GM12864 (cell line): ENCODE measurements at places on chromosomes 3 and 15.

DNA sequence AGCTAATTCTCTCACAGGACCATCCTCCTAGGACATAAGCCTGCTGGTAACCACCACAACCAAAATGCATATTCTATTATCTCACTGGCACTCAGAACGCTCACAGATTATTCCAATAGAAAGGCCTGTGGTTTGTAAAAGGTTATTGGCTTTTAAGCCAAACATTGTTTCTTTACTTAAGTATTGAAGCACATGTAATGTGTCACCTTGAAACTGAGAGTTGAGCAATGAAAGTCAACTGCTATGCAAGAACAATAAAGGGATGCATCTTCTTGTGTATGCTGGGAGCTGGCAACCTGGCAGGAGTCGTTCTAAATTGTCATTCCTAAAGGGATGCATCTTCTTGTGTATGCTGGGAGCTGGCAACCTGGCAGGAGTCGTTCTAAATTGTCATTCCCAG, 298.6 kb upstream of the DNAJC19 start:
- no peak for DNase-seq

DNA sequence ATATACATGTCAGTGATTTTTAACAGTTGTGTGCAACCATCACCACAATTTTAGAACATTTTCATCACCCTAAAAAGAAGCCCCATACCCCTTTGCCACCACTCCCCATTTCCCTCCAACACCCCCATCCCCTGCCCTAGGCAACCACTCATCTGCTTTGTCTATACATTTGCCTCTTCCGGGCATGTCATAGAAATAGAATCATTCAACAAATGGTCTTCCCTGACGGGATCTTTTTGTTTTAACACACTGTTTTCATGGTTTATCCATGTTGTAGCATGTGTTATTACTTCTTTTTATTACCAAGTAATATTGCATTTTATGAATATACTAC, 4.0 kb downstream of the VILL start:
- DNase-seq: no peak

- DNase-seq: no peak
These were observed 626 bp upstream of the GPR176 start for GRCh38 chr15:39920510-39921273.

DNA sequence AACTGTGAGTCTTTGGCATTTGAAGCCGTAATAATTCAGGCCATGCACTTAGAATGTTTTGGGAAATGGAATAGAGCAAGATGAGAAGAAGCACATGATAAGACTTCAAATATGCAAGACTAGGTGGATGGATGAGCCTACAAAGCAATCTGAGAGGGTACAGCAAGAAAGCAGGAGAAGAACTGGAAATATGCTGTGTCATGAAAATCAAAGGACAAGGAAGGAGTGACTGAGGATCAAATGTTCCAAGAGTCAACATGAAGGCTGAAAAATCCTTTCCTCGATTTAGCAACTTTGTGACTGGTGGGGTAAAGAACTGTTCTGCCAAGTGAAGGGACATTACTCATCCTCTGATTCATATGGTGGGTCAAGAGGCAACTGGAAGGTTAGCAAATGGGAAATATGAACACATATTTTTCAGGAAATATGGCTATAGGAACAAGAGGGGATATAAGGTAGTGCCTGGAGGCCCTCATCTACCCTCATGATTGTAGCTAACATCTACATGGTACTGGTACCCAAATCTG, 803.7 kb upstream of the ARRDC4 start:
- no peak for DNase-seq

GRCh38 chr3:167198949-167199600, 181.0 kb downstream of the ZBBX start:
- no peak for DNase-seq

GRCh38 chr3:115943579-115943978, 320.3 kb downstream of the GAP43 start:
- no peak for DNase-seq

GRCh38 chr3:195107593-195107992, 163.4 kb downstream of the XXYLT1 start:
- DNase-seq: no peak

GRCh38 chr3:156551261-156551660, 3.7 kb downstream of the SSR3 start:
- DNase-seq: no peak

DNA sequence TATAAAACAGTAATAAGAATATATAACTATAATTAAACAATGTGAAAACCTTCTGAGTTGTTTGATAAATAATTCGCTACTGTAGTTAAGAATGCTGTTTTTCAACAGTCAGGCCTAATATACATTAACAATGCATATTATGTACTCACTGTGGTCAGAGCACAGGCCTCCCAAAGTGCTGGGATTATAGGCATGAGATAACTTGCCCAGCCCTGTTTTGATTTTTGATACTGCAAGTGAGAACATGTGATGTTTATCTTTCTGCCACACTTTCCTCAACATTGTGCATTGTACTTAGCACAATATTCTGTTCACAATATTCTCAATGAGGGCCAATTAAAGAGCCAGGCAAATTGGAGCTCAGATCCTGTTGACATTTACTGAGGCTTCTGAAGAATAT, 274.5 kb upstream of the RARB start:
- DNase-seq: no peak

DNA sequence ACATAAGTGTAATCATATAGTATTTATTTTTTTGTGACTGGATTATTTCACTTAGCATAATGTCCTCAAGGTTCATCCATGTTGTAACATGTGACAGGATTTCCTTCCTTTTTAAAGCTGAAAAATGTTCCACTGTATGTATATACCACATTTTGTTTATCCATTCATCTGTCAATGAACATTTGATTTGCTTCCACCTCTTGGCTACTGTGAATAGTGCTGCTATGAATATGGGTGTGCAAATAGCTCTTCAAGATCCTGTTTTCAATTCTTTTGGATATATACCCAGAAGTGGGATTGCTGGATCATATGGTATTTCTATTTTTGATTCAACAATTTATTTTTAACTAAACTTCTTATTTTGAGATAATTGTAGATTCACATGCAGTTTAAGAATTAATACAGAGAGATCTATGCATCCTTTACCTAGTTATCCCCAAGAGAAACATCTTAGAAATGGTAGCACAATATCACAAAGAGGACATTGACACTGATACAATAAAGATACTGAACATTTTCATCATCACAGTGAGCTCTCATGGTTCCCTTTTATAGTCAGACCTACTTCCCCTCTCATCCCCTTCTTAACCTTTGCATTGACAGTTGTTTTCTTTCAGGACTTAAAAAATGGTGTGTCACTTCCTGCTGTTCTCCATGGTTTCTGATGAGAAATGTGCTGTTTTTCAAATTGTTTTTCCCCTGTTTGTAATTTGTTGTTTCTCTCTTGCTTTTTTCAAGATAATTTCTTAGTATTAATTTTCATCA, 90.1 kb downstream of the SATB1 start:
- no peak for DNase-seq

DNA sequence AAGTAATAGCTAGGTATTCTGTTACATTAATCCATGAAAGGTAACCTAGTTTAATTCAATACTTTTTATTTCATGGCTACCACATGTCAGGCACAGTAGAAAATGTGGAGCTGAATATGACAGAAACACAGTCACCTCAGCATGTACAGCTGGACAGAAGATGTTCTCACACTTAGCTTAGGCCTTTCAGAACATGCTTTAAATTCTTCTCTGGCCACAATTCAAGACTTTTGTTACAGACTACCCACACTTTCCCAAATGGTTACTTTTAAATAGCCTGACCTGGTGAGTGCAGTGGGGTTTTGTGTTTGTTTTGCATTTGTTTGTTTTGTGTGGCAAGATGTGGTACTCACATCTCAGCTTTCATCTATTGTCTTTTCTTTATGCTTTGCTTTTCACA, 1079.5 kb downstream of the IGSF11 start:
- DNase-seq: no peak

GRCh38 chr3:140816372-140817195, 125.1 kb upstream of the SLC25A36 start:
- DNase-seq: peak; percentile 15

DNA sequence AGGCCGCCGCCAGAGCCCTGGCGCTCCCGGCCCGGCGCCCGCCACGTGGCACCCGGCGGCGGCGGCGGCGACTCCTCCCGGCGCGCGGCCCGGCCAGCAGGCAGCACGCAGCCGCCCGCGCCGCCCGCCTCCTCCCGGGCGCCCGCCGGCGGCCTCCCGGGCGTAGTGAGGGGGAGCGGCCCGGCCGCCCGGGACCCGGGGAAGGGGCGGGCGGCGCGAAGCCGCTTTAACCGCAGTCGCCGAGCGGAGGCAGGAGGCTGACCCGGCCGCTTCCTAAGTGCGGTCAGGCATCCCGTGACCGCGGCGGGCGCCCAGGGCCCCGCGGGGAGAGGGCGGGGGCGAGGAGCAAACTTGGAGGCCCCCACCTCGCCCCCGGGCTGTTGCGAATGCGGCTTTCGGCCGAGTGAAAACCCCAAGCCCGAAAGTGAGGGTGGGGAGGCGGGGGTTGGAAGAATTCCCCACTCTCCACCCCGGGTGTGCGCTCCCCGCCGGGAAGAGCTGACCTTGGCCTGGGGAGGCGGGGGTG, 1.7 kb upstream of the HES1 start:
- DNase-seq: no peak

GRCh38 chr15:66884115-66884622, 181.2 kb upstream of the SMAD3 start:
- no peak for DNase-seq

DNA sequence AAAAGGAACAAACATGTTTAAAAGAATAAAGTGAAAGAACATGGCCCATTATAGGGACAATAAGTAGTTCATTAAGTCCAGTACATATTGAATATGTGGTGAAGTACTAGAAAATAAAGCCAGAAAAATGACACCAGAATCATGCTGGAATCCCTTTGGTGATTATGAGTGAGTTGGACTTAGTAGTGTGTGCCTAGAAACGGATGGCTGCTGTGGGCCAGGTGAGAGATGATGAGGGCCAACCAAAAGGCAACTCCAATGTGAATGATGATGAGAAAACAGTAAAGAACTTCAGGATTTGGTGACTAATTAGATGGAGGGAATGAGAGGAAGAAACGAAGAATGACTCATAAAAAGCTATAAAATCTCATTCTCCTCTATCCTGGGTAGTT, 3.3 kb downstream of the CRYGS start:
- no peak for DNase-seq

DNA sequence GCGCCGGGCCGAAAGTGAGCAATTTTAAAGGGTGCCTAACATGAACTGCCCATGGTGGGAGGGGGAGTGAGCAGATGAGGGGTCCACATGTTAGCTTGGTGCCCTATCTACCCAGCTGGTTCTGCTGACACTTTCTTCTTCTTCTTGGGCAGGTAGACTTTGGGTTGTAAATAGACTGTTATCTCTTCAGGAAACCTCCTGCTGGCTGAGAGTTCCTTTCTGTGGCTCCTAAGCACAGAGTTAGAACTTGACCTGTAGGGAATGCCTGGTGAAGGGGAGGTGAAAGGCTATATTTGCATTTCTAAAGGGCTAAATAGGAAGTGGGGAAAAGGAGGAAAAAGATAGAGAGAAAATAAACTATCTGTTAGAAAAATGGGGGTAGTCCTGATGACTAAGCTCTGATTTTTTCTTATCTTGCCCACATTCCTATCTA, 521.4 kb upstream of the TGFBR2 start:
- no peak for DNase-seq

DNA sequence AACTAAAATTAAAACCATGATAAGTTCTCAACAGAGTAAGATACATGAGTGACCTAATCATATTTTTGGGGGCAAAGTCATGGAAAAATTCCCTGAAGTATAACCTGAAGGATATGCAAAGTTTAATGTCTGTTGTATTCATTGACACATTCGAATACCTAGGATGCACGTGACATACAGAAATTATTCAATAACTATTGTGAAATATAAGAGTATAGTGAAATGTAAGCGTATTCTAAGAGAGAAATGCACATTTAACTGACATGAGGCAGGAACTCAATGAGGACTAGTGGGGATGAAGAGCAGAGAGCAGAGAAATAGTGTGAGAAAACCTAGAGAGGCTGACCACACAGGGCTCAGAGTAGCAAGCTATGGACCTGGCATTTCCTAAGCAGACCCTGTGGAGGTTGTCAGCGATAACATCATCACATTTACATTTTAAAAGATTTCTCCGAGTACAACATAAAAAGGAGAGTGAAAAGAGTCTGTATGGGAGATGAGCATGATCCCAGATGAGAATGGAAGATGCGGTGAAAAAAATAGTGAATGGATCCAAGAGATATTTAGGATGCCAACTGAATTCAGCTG, 588.8 kb downstream of the MAGI1 start:
- DNase-seq: no peak

DNA sequence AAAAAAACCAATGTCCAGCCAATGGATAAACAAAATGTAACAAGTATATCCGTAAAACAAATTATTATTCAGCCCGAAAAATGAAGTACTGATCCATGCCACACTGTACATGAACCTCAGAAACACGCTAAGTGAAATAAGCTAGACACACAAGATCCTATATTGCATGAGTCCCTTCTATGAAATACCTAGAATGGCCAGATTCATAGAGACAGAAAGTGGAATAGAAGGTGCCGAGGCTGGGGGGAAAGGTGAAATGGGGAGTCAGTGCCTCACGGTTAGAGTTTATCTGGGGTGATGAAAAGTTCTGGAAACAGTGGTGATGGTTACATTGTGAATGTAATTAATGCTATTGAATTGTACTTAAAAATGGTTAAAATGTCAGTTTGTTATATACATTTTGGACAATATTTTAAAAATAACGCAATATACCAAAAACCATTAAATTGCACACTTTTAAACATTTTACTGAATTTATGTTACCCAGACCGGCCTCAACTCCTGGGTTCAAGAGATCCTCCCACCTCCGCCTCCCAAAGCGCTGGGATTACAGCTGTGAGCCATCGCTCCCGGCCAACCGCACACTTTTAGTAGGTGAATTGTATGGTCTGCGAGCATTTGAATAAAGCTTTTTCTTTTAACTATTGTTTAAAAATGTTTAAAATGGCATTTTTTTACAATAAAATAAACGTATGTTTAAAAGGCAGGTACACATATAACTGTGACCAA, 2.1 kb downstream of the RNF168 start:
- no peak for DNase-seq

DNA sequence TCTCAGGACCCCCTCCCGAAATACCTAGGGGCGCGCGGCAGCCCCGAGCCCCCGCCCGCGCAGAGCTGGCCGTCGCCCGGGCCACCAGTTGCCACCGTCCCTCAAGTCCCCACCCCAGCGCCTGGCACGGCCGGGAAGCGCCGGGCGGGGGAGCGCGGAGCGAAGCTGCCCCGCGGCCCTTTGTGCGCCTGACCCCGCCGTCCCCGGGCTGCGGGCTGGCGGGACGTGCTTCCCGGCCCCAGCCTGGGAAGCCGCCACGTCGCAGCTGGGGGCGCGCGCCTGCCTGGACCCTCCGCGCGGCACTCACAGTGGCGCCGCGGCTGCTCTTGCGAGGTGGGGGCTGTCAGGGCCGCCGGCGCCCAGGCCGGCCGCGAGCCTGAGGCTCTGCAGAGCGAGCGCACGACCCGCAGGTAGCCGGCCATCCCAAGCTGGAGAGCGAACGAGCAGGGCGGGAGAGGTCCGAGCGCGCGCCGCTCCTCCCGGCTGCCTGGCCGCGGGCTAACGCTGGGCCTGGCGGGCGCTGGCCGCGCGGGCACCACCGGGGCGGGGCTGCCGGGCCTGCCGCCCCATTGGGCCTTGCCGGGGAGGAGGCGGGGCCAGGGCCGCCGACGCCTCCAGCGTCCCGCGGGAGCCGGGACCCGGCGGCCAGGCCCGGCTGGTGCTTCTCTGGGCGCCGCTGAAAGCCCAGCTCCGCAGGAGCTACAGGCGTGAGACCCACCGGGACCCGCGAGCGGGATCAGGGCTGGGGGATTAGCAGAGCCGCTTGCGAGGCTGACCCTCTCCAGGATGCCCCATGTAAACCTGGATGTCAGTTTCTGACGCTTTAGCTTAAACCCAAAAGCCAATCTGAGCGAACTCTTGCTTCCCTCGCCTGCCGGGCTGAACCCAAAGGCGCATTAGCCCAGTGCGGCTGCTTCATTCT, at the start of gene IDH2:
Gene IDH2 (minus strand): TSS at position 500 of the 922 bp plus-strand sequence. CDS start 78 bp downstream, at position 422.
- DNase-seq: no peak
